ENCODE measurements at places on chromosomes 1 and 21.

GRCh38 chr1:162886705-162887104 lies 25.7 kb upstream of the CCDC190 start:
- no peak for DNase-seq

- DNase-seq = no peak
Observed at GRCh38 chr1:39434797-39435395, 56.5 kb upstream of the BMP8A start.

- no peak for DNase-seq
Observed at GRCh38 chr1:181789395-181789794, 272.1 kb downstream of the ZNF648 start.

DNA sequence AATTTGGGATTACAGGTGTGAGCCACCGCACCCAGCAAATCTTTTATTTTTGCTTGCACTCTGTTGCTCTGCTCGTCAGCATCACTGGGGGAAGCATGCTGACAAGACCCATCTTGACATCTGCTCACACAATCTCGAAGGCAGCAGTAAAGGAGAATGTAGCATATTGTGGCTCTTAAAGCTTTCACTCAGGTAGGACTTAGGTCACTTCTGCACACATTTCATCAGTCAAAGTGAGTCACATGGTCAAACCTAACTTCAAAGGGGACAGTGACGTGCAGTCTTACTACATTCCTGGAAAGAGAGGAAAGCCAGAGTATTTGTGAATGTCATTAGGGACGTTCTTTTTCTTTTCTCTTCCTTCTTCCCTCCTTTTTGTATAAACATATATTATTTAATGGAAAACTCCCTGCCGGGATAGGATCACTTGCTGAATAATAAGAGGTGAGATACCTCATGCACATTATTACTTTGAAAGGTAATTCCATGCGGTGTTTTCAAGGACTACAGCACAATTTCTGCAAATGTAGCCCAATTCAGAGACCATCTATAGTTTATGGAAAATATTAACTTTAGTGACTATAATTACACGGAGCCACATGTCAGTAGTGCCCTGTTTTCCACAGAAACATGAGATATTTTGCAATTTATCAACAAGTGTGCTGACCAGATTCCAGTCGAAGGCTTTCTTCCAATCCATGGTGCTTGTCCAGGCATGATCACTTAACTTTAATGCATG lies 19.3 kb upstream of the ACBD6 start:
- no peak for DNase-seq

GRCh38 chr1:22133247-22133930 lies 9.5 kb downstream of the WNT4 start:
- DNase-seq = no peak

DNA sequence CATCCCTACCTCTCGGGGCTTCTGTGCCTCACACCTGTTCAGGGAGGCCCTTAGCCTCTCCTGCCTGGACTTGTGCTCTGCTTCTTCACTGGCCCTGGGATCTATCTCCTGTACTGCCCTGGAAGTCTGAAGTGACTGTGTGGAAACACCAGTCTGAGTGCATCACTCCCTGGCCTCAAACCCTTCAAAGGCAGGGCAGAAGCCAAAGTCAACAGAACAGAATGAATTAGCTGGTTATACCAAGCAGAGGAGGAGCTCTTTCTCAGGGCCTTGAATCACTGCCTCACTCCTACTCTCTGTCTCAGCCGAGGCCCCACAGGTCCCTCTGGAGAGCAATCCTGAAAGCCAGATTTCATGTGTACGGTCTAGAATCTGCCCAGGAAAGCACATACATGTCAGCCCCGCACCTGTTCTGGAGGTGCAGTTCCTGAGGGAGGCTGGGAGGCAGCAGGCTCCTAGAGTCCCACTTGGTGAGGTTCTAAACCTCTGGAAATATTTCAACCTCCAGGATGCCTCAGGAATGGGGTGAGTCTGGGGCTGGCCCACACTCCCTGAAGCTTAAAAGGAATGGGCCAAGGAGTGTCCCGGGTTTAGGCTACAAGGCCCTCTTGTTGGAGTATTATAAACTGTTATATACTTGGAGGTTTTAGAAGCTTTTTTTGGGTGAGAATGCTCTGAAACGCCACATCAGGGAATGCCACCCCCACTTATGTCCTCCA lies 98.3 kb downstream of the ABCA4 start:
- DNase-seq = no peak

GRCh38 chr1:33331444-33332356 lies 10.8 kb upstream of the A3GALT2 start:
- DNase-seq = no peak

GRCh38 chr1:227437495-227438008 lies 119.3 kb upstream of the CDC42BPA start:
- DNase-seq = no peak

DNA sequence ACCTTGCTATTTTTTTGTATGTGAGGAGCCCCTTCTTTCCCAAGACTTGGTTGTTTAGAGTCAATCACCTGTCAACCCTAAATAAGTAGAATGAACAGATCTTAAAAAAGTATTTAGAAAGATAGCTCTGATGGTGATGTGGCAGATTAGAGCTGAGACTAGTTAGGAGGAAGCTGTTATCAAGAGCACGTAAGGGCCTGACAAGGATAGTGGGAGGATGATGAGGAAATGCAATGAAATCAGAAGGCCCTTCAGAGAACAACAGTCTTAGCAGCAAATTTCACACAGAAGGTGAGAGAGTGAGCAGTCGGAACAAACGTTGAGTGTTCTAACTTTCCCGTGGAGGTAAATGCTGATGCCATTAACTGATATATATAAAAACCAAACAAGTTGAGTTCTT lies 15.9 kb upstream of the S1PR1 start:
- no peak for DNase-seq

DNA sequence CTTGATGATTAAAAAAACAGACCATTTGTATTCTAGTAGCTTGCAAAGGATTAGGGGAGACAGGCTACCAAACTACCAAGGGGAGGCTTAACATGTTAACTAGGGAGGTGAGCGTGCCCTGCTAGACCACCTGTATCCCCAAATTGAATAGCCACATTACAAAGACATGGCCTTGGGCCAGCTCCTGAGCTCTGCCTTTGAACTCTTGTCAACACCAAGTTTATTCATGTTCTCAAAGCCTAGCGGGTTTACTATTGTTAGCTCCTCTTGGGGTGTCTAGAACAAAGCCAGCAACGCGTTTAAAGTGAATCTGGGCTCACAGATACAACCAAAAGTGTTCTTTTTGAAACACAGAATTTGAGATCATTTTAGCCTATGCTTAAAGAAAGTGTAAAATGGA lies 36.3 kb downstream of the SMYD2 start:
- no peak for DNase-seq

DNA sequence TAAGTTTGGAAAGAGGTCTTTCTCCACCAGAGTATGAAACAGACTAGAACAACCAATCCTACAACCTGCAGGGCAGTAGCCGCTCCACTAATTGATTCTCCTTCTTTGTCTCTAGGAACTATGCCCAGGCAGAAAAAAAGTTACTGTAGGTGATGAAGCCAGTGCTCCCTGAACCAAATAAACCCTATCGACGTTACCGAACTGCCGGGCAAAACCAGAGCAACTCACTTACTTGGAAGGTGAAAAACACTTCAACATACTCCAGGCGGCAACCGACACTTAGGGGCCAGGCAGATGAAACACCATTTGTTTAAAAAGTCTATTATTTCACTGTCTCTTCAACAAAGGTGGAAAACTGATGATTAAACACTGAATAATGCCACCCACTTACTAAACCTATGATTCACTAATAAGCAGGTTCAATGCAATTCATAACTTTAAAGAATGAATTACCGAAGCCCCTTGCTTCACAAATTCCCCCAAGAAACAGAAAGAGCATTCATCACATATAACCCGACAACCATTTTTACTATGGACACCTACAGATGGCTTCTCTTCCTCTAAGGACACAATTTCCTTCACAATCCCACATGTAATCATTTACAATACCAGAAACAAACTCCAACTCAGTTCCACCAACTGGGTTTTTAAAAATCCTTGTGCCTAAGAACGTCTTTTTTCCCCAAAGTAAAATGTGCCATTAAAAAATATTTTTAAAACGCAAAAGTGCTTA lies 1.6 kb downstream of the NRIP1 start:
- no peak for DNase-seq

GRCh38 chr1:224433701-224434672 lies 610 bp downstream of the WDR26 start:
- DNase-seq = no peak

- DNase-seq = peak; percentile 54
Observed at GRCh38 chr1:117051224-117052064, 8.7 kb upstream of the TTF2 start.

DNA sequence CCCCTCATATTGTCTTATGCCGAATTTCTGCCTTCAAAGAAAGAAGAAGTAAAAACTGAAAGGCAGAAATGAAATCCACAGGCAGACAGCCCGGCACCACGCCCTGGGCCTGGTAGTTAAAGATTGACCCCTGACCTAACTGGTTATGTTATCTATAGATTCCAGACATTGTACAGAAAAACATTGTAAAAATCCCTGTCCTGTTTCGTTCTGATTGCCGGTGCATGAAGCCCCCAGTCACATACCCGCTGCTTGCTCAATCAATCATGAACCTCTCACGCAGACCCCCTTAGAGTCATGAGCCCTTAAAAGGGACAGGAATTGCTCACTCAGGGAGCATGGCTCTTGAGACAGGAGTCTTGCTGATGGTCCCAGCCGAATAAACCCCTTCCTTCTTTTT lies 49.3 kb downstream of the JMJD4 start:
- DNase-seq = no peak

DNA sequence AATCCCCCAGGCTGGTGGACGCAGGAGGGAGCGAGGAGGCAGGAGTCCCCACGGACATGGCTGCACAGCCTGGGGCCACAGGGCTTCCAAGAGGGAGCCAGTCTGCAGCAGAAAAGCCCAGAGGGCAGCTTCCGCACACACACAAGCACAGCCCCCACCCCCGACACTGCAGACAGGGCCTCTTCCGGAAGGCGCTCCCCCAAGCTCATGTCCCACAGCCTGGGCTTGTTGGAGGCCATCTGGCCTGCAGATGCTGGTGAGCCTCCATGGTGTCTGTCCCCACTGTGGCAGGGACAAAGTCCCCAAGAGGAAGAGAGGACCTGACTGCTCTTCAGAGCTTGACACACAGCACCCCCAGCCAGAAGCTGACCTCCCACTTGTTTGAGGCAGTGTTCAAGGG lies 13.4 kb upstream of the KIAA1614 start:
- no peak for DNase-seq

- no peak for DNase-seq
Observed at GRCh38 chr1:87149241-87150041, 179.2 kb upstream of the LMO4 start.

- no peak for DNase-seq
Observed at GRCh38 chr1:198761859-198762616, 123.2 kb downstream of the PTPRC start.

- no peak for DNase-seq
Observed at GRCh38 chr1:12246584-12246983, 16.8 kb downstream of the VPS13D start.

GRCh38 chr1:158043232-158043631 lies 49.8 kb downstream of the KIRREL1 start:
- no peak for DNase-seq

- peak; percentile 46 for DNase-seq
Observed at GRCh38 chr1:88595355-88596002, 88.6 kb upstream of the PKN2 start.

- peak; percentile 33 for DNase-seq
Observed at GRCh38 chr1:240027059-240027462, 64.6 kb upstream of the FMN2 start.

- no peak for DNase-seq
Observed at GRCh38 chr21:46095814-46096595, 1.9 kb upstream of the COL6A2 start.

- no peak for DNase-seq
Observed at GRCh38 chr1:167720965-167721616, 691 bp upstream of the MPZL1 start.

DNA sequence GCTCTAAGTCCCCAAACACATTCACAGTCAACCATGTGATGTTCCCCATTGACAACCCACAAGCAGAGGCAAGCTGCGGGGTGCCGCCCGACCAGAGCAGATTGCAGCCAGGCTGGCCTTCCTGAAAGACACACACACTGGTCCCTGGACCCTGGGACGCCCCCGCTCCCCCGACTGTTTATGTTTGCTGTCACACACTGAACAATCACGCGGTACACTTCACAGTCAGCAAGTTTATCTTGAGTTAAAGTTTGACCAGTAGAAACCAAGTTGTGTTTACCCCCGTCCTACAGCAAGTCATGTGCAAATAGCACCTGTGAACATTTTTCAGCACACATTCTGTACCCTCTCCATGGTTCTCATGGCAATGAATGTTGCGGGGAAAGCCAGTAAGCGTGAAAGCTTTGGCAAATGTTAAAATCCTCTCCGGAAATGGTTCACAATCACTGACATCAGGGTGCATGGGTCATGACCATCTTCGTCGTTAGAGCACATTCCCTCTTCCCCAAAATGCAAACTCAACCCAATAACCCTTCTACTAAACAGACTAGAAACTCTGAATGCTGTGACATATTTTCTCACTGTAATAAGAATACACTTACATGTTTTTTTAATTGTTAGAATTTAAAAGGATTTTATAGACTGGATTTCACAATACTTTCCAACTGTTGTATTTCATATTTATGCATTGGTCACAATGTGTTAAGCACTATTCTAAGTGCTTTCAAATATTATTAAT lies 33.3 kb upstream of the IRF2BP2 start:
- no peak for DNase-seq

DNA sequence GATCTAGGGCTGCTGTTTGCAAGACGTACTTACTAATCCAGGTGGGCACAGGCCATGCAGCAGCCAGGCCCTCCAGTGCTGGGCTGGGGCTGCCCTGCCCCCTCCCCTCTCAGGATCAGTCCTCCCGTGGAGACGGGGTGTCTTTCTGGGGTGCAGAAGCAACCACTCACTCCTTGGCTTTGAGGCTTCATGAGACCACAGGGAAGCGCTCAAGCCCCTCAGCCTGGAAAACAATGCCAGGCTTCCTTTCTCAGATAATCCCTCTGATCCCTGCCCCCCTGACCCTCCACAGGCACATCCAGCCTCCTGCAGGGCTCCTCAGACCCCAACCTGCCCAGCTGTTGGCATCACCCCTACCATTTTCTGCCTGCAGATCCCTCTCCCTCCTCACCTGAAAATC lies 13.9 kb upstream of the C2CD2 start:
- DNase-seq = no peak

DNA sequence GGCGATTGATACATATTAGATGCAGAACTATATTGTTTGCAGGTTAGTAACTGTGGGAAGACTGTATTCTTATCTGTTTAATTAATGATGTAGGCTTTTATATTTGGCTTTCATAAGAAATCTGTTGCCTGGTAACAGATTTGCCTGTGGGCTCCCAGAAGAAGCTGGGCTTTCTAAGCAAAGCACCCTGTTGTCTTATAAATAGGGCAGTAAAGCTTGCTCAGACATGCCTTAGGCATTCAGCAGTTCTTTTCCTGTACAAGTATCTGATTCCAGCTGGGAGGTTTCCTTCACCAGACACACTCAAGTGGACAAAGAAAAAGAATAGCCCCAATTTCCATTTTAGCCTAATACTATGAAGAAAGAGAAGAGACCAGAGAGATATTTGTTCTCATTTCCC lies 524.0 kb downstream of the LRRIQ3 start:
- no peak for DNase-seq

GRCh38 chr21:46636550-46637285 lies 1.2 kb downstream of the PRMT2 start:
- no peak for DNase-seq

GRCh38 chr1:178109348-178110143 lies 15.6 kb downstream of the RASAL2 start:
- no peak for DNase-seq
